CD4-positive, alpha-beta T cell treated with Interleukin-4 for 1 hour (primary cell): ENCODE measurements at places on chromosomes 16 and 17.

GRCh38 chr16:55257966-55258613 is 65.9 kb upstream of the IRX6 start:
- peak; percentile 12 for DNase-seq

- DNase-seq: no peak
Measured at GRCh38 chr17:64275016-64275415, 12.0 kb upstream of the TEX2 start.

DNA sequence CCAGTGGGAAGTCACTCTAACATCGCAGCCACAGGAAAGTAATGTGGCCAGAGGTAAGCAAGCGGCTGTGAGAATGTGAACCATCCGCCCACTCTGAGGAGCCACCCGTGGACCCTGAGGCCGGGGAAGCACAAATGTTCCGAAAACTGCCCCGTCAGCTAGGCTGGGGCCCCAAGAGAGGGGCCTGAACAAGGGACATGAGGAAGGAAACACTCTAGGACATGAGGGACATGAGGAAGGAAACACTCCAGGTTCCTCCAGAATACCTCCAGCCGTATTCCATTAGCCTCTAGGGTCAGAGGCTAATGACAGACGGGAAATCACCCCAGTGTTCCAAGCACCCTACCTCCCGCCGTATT is 317 bp downstream of the TEFM start:
- peak; percentile 14 for DNase-seq

- DNase-seq: no peak
Measured at GRCh38 chr17:50898369-50899004, 32.3 kb upstream of the TOB1 start.

- no peak for DNase-seq
Measured at GRCh38 chr17:79154446-79154845, 79.8 kb downstream of the ENGASE start.
